ENCODE measurements at places on chromosomes 12 and 14. TPM values are rescaled to one million over a fixed set of nuclear protein-coding genes. Genes with fewer than 3 reads are reported as not detected.
A peak's percentile ranks its signal among the peaks of the same experiment; 100 is the strongest.

GRCh38 chr12:3777206-3777809 lies 24.4 kb upstream of the CRACR2A start:
- peak; percentile 67 for ATAC-seq

GRCh38 chr12:80100591-80100990 lies 1.3 kb downstream of the OTOGL start:
- no peak for ATAC-seq

DNA sequence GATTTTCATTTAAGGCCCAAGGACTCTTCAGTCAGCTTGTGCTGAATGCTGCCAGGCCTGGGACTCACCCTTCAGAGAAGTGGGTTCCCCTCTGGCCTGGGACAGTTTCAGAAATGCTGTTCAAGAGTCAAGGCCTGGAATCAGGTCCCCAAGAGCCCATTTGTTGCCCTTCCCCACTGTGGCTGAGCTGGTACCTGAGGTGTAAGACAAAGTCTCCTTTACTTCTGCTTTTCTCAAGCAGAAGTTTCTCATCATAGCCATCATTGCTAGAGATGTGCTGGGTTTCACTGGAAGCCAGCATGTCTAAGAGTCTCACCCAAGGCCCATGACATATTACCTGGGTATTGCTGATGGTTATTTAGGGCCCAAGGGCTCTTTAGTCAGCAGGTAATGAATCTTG lies 8.9 kb downstream of the FANCM start:
- ATAC-seq: no peak

- no peak for ATAC-seq
Measured at GRCh38 chr12:47277972-47278448, 198.3 kb upstream of the AMIGO2 start.

Gene ASIC1
- total RNA-seq: 14.5 TPM

Gene FZD10
- 0.49 TPM for total RNA-seq

DNA sequence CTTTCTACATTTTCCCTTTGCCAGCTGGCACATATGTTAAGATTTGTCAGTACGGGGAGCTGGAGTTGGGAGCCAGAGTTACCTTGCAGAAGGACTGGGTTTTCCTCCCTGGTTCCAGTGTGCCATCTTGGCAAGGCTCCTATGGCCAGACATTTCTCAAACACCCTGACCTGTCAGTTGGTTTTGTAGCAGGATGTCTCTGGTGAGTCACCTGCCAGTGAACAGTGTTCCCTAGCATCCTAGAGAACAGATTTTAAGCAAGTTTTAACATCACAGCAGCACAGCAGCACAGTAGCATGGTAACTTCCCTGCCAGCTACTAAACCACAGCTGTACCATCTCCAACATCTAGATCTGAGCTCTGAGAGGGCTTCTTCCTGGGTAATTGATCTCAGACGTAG lies 26.2 kb upstream of the KTN1 start:
- no peak for ATAC-seq

GRCh38 chr12:14216405-14217294 lies 148.8 kb upstream of the ATF7IP start:
- ATAC-seq: peak; percentile 62

GRCh38 chr12:103308396-103308795 lies 187.4 kb downstream of the C12orf42 start:
- no peak for ATAC-seq

Gene ESYT1
- total RNA-seq: 54.6 TPM

DNA sequence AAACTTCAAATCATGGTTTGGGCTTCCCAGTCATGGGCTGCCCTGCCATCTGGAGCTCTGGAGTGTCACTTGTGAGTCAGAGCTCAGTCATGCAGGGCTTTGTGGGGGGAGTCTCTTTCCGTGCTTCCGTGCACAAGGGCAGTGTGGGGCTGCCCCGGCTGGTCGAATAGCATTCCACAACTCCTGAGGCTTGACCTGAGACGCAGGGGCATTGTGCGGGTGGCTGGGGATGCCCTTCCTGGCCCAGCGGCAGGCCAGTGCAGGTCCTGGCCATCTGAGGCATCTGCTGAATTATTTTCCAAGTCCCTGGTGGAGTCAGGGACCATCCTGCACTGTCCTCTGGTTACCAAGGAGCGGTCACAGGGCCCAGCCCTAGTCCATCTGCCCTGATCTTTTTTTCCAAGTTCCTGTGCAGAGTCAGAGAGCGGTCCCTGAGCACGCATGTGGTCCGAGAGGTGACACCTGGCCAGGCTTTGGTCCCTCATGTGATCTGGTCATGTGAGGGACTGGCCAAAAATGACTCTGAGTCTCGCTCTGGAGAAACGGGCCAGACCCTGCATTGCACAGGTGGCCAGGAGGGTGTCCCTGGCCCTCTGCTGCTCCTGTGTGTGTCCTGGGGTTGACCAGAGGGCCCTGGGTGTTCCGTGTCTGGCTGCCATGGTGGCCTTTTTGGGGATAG lies 167.0 kb upstream of the ALG10B start:
- ATAC-seq: no peak

DNA sequence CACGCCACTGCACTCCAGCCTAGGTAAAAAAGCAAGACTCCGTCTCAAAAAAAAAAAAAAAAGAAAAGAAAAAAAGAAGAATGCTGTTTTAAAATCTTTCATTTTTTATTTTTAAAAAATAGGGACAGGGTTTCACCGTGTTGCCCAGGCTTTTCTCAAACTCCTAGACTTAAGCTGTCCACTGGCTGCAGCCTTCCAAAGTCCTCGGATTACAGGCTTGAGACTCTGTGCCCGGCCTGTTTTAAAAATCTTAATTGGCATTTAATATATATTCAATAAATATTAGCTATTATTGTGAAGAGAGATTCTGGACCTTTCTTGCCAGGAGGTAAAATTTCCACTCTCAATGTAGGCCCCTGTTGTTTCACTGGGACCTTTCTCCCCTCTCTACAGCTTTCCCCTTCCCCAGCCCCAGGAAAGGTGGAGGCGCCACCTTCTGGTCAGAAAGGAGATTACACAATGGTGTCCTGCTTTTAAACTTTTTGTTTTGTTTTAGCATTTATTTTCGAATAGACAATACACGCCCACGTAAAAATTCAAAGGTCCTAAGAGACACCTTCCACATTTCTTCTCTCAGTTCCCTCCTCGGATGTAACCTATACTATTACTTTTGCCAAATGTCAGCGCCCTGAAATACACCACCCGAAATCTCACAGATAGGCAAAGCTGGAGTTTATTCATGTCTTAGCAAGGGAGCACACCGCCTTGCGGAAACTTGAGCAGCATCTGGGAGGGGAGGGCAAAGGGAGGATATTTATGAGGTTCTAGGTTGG lies 23.8 kb upstream of the PHC1 start:
- peak; percentile 93 for ATAC-seq

Gene SELPLG
- total RNA-seq: 0.81 TPM

Gene PPP1CC
- 144 TPM for total RNA-seq

Gene GLS2
- 1.8 TPM for total RNA-seq

DNA sequence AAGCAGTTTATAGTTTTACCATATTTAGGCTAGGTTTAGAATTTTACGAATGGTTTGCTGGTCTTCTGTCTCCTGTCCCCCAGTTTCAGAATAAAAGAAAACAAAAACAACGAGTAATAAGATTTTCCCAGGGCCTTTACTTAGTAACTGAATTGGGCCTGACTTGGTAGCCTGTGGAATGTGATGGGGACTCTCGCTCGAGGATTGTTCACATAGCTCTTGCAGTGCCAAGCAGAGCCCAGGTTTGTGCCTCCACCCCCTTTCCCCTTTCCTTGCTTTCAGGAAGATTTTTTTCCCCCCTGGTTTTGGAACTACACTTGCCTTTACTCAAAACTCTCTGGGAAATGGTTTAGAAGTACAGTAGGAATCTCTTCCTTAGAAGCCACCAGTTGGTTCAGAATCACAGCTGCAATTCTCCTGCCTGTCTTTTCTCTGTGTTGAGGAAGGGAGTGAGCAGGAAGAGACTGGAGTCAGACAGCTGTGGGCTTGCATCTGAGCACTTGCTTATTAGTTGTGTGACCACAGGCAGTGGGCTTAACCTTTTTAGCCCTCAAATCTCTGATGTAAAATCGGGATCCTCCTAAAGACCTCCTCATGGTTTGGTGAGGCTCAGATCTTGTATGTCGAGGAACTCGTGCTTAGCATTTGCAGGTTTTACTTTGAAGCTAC lies 501.2 kb downstream of the PCNX1 start:
- ATAC-seq: no peak

DNA sequence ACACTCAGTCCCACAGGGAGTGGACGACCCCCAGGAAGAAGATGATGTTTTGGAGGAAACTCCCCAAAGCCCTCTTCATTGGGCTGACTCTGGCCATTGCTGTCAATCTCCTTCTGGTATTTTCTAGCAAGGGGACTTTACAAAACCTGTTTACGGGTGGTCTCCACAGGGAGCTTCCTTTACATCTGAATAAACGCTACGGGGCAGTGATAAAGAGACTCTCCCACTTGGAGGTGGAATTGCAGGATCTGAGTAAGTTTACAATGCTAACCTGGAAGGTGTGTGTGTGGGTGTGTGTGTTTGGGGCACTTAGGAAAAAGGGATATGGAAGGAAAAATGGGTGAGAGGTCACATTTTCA lies 416 bp downstream of the GALNT8 start:
- no peak for ATAC-seq

Gene MDP1
- total RNA-seq: 35.7 TPM

Gene CAPS2
- total RNA-seq: 9.7 TPM

GRCh38 chr12:74481078-74481477 lies 56.6 kb upstream of the ATXN7L3B start:
- ATAC-seq: no peak

GRCh38 chr14:92880851-92881250 lies 42.1 kb upstream of the CHGA start:
- ATAC-seq: peak; percentile 69

Gene HOXC10
- total RNA-seq: 75.5 TPM

Gene POU6F1
- 5.8 TPM for total RNA-seq

Gene FOXN4
- total RNA-seq: 0.44 TPM

Gene DACT1
- total RNA-seq: 1.2 TPM

- ATAC-seq: no peak
Measured at GRCh38 chr12:68190301-68190700, 30.8 kb upstream of the IFNG start.

Gene SPX
- total RNA-seq: 0.31 TPM

Gene TAS2R30
- 0.96 TPM for total RNA-seq

DNA sequence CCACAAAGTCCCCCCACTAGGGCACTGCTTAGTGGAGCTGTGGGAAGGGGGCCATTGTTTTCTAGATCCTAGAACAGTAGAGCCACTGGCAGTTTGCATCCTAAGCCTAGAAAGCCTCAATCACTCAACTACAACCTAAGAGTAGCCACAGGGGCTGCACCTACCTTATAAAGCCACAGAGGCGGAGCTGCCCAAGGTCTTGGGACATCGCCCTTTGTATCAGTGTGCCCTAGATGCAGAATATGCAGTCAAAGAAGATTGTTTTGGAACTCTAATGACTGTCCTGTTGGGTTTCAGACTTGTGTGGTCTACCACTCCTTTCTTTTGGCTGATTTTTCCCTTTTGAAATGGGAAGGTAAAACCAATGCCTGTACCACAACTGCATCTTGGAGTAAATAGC lies 59.5 kb downstream of the ATP2B1 start:
- ATAC-seq: no peak

GRCh38 chr12:116677202-116677661 lies 60.6 kb downstream of the SPRING1 start:
- no peak for ATAC-seq

Gene KRT71
- total RNA-seq: not detected

- ATAC-seq: no peak
Measured at GRCh38 chr12:64675795-64676194, 65.5 kb downstream of the RASSF3 start.

Gene LALBA
- 0.53 TPM for total RNA-seq

DNA sequence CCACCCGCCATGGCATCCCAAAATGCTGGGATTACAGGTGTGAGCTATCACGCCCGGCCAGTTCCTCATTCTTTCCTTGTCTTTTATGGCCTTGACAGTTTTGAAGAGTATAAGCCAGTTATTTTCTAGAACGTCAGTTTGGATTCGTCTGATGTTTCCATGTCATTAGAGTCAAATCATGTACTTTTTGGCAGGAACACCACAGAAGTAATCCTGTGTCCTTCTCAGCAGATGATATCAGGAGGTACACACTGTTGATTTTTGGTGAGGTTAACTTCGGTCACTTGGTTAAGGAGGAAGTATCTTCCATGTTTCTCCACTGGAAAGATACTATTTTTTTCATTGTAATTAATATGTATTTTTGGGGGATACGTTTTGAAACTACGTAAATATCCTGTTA lies 25.1 kb upstream of the VPS33A start:
- no peak for ATAC-seq

Gene TSPAN9
- 7.2 TPM for total RNA-seq

DNA sequence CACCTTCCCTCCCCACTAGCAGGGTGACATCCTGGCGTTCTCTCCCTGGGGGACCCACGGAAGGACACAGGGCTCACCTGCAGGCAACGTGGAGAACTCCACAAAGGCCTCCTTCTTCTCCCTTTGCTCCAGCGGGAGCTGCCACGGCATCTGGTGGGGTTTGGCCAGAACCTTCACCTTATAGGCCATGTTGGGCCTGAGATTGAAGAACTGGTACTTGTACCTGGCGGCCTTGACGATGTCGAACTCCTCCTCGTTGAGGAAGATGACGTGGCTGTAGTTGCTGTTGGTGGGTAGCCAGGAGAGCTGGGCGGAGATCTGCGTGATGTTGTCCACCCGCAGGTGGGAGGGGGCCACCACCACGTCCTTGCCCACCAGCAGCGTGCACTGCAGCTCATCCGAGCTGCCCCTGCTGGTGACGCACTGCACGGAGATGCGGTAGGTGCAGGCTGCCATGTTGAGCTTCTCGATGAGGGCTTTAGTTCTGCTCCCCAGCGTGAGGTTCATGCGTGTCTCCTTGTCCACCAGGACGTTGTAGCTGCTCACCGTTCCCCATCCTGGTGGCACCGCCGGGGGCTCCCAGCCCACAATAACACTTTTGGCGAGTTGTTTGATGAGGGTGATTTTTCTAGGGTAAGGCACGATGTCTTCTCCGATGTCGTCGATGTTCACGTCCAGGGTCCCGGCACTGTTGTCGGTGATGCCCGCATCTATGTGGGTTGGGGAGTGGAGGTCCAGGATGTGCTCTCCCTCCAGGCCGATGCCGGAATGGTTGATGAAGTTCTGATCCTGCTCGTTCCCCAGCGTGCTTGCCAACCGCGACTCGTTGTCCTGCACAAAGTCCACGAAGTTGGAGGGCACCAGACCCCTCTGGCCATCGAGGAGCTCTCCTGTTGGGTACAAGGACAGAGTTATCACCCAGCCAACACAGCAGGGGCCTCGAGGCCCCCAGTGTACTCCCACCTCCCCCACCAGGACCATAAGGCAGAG lies 104.4 kb downstream of the PIWIL1 start:
- ATAC-seq: no peak

- no peak for ATAC-seq
Measured at GRCh38 chr12:82473111-82473754, 114.9 kb downstream of the METTL25 start.

Gene PLA2G1B
- total RNA-seq: not detected

All from motor neuron (in vitro differentiated cells).